SW480 (cell line): ENCODE measurements at places on chromosomes 1 and 21.

DNA sequence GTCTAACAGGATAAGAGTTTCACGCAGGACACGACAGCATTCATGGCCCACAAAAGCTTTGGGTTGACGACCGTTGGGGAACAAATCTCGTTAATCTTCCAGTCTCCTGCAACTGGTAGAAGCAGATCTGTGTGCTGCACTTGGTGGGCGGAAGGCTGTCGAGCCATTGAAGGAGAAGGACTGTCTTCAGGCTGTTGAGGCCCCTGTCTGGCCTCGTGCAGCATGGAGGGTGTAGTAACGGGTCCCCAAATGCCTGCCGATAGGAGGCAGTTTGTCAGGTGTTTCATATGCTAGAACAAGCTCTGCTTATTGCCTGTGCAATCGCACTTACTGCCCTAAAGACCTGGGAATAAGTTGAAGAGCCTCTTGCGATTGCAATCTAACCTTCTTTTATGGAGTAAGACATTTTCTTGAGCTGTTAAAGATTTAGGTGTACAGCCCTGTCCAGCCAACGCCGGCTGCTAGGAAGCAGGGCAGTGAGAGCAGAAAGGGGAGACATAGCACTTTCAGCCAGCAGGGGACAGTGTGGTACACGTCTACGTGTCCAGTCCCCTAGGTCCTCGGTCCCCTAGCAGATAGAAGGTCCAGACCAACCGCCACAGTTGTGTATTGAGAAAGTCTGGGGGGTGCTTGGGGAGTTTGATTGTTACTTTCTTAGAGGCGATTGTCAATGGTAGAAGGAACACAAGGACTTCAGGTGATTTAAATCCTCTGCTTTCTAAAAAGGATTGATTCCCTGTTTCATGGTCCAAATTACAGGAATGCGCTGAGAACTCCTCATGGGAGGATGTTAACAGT, 102.3 kb upstream of the TMPRSS2 start:
- DNase-seq = peak; percentile 71

DNA sequence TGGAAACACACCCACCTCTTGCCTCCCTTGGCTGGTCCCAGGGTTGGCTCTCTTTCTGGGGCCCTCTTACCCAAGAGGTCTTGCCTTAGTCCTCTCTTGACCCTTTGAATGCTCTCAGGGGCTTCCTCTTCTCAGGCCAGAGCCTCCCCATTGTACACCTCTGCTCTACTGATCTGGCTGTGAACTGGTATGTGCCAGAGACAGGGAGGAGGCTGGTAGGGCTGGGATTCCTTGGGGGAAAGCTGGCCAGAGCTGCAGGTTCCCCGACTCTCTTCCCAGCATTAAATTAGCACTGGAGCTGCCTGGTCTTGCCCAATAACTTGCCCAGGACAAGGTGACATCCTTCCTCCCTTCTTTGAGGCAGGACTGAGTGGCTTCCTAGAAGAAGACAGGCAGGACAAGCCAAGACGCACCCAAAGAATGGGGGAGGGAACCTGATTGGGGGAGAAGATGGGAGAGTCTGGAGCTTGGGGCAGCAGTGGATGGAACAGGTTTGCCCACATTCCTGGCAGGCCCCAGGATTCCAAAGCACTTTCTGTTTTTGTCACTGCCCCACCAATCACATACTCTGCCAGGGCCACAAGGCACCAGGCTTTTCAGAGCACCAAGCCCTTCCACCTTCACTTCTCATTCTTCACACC, 37.2 kb upstream of the CITED4 start:
- DNase-seq = no peak

GRCh38 chr1:40385437-40386358, 12.2 kb downstream of the SMAP2 start:
- peak; percentile 39 for DNase-seq

GRCh38 chr1:73736125-73736524, 461.9 kb downstream of the LRRIQ3 start:
- no peak for DNase-seq

- DNase-seq = no peak
These were observed 103.6 kb upstream of the IVNS1ABP start for GRCh38 chr1:185420588-185421081.

DNA sequence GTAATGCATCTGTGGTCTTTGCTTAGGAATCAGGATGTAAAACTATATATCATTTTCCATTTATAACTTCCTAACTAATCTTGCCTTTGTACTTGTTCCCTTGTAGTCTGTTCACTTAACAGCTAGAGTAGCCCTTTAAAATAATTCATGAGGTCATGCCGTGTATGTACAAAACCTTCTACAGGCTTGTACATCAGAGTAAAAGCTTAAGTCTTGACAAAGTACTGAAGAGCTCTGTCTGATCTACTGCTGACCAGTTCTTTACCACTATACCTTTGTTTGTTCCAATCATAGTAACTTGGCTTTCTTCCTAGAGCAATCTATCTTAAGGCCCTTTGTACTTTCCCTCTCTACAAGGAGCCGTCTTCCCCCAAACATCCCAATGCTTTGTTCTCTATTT, 90.7 kb upstream of the KIAA1614 start:
- no peak for DNase-seq
